Activated CD4-positive, alpha-beta T cell treated with anti-CD3 and anti-CD28 coated beads, Interleukin-2, amount 10 ng/mL, durations not matched to agents 7 days and 5 days (primary cell): ENCODE measurements at places on chromosomes 4 and X. TPM values are rescaled to one million over a fixed set of nuclear protein-coding genes. Genes with fewer than 3 reads are reported as not detected.

DNA sequence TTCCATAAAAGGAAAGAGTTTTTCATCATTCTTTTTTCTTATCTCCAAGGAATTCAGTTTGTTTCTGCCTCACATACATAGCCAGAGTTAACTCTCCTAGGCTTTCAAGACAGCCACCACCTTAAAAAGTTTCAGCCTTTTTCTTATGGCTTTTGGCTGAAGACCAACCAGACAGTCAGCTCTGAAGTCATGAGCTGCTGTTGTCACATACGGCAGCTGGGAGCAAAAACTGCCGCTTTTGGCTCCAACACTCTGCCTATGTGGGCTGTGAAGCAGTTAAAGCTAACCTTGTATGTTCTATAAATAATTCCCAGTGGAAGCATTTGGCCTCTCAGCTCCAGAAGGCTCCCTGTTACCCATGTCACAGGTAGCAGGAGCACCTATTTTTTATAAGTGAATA is 104.1 kb downstream of the KLHL4 start:
- DNase-seq, result no peak

Gene GPAT3
- total RNA-seq, result 4.2 TPM

Gene SASH3
- 254 TPM for total RNA-seq

Gene SPACA5
- total RNA-seq, result 0.40 TPM

DNA sequence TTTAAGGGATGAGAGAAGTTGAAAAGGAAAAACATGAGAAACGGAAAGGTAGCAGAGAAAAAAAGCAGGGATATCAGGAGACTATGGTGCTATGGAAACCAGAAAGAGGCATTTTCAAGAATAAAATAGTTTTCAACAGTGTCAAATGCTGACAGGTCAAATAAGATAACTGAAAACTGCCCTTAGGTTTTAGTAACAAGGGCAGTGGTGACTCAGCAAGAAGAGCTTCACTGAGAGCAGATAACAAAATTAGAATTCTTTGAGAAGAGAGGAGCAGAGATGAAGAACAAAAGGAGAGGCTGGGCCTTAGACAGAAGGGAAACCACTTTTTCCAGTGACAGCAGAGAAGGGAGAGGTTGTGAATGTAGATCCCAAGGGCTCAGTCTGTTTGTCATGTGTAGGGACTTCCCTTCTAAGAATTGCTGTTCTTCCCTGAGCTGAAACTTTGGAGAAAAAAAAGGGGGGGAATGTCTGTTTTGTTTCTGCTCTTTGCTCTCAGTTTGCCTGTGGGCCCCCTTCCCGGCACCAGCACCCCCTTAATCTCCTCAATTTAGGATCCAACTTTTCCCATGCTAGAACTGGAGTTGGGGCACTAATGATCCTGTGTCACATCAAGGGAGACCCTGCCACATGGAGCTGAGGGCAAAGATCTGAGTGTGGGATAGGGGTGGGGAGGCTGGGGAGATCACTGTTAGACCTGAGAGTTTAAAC is 26.8 kb upstream of the MAGEA10 start:
- DNase-seq, result no peak

- DNase-seq, result peak; percentile 14
These were observed 135.8 kb downstream of the IL15 start for GRCh38 chr4:141771889-141772830.
